Osteoblast (primary cell): ENCODE measurements at places on chromosomes 6 and 20.

DNA sequence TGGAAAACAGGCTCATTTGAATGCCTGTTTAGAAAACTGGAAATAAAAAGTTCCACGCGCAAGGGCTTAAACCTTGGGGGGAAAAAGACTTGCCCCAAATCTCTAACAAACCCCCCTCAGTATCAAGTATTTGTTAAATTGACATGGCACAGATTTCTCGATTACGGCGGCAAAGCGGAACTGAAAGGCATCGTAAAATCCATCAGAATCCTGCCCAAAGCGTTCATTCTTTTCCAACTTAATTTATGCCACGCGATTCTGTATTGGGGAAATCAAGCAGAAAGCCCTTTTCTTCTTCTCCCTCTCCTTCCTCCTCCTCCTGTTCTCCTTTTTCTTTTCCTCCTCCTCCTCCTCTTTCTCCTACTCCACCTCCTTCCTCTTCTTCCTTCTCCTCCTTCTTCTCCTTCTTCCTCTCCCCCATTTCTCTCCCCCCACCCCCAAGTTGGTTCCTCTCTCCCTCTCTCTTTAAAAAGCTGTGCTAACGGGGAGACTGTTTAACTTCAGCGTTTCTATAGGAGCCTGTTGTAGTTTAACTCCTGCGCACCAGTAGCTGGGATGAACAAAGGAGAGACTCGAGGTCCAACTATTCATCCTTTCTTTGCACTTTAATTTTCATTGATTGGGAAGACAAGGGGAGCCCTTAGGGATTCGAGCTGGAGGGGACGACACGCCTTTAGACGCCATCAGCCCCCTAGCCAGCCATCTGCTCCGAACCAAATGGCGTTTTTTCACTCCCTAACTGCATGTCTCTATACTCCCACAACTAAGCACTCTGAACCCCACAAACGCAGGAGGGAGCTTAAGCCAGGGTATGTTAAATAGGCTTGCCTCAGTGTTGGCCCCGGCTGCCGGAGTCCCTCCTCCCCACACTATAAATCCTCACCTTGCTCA, 2.7 kb upstream of the DLL1 start:
- peak; percentile 64 for DNase-seq

GRCh38 chr20:53903652-53903987, 166.8 kb downstream of the BCAS1 start:
- DNase-seq, result no peak

- DNase-seq, result no peak
Observed at GRCh38 chr20:63395723-63396122, 34.6 kb upstream of the CHRNA4 start.

DNA sequence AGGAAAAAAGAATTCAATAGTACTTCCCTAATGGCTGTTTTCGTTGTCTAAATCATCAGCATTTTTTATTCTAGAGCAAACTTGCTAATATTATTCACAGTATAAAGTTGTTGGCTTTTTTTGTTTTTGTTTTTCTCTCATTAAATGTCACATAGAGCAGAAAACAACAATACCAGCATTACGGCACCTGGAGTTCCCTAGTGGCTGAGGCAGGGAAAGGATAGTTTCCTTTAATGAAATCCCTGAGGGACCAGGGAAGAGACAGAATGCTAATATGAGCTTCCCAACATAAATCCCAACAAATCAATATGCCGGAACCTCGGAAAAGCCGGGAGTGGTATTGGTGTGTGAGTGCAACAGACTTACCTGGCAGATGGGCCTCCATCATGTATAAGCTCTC, 235.2 kb upstream of the ASCC3 start:
- DNase-seq, result no peak

DNA sequence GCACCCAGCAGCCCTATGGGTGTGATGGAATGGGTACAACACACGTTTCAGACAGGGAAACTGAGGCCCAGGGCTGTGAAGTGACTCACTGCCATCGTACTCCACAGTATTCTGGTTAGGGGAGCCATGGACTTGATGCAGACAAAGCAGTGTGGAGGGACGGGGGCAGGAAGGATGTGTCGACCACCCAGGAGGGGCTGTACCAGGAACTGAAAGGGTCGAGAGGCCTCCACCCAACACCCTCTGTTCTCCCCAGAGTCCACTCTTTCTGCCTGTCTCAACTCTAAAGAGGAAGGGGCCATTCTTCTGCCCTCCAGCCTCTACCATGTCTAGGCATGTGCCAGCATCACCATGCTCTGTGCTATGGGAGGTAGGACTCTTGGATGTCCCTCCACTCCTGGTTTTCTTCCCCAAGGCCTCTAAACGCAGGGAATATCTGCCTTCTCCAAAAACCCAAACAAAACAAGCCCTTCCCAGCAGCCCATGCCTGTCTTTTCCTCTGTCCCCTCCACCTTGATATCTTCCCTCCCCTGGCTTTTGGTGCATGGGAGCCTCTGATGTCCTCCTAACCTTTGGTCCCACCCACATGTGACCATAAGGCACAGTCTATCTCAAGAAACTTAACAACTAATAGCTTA, 7.4 kb downstream of the SLC22A1 start:
- no peak for DNase-seq

- no peak for DNase-seq
Observed at GRCh38 chr6:84615987-84616386, 148.4 kb downstream of the TBX18 start.

GRCh38 chr20:38377039-38377685, 30.9 kb downstream of the LBP start:
- no peak for DNase-seq

GRCh38 chr6:67908379-67908778, 726.7 kb upstream of the ADGRB3 start:
- no peak for DNase-seq

DNA sequence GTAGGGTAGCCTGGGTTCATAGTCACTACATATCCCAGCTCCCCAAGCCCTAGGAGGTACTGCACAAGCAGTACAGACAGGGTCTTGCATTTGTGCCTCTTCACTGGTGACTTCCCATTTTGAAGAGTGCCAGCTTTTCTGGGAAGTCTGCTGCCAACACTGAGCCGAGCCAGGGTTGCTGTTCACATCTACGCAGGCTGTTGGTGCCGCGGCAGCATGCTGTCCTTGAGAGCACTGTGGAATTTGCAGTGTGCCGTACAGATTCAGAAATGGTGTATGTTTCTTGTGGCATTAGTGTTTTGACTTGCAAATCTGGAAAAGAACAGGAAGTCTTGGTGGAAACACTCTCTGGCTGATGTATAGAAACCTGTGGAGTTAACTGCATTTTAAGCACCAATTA, 67.5 kb downstream of the JARID2 start:
- no peak for DNase-seq

- peak; percentile 11 for DNase-seq
Observed at GRCh38 chr6:110188791-110189190, 8.6 kb downstream of the CDC40 start.

DNA sequence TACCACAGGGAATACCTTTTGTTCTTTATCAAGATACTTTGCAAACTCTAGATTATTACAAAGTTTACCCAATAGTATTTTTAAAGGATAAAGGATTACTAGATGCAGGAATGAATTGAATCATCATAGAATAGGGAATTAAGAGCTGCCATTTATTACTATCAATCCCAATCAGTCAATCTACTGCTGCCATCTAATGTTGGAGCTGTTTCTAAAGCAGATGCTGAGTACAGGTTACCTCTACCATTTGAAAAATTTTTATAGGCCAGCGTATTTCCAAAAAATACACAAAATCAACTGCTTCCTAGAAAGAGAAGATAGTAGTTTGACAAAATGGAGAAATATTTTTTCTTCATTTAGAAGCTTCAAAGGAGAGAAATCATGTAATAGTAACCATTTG, 520.4 kb downstream of the ADGRB3 start:
- no peak for DNase-seq

- DNase-seq, result no peak
Observed at GRCh38 chr6:46773201-46773855, 19.9 kb upstream of the MEP1A start.

GRCh38 chr6:125157280-125157679, 3.7 kb downstream of the TPD52L1 start:
- no peak for DNase-seq

DNA sequence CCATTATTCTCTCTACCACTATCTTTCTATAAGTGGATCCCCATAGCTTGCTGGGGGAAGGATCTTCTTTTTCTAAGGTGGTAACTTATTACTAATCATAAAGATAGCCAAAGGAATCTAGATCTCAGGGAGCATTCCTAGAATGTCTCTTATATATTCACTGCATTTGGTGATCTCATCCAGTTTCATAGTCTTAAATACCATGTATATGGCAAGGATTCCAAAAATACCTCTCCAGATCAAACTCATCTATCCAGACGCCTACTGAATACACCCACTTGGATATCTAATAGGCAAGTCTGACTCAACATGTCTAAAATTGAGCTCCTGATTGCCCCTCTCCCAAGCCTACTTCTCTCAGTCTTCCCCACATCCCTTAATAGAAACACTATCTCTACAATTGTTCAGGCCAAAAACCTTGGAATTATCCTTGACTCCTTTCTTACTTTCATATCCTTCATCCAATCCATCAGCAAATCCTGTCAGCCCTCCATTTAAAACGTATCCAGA, 264.4 kb downstream of the HACE1 start:
- no peak for DNase-seq

- no peak for DNase-seq
Observed at GRCh38 chr20:51352791-51353190, 189.7 kb downstream of the NFATC2 start.

- no peak for DNase-seq
Observed at GRCh38 chr20:19260412-19261090, 48.1 kb downstream of the SLC24A3 start.

DNA sequence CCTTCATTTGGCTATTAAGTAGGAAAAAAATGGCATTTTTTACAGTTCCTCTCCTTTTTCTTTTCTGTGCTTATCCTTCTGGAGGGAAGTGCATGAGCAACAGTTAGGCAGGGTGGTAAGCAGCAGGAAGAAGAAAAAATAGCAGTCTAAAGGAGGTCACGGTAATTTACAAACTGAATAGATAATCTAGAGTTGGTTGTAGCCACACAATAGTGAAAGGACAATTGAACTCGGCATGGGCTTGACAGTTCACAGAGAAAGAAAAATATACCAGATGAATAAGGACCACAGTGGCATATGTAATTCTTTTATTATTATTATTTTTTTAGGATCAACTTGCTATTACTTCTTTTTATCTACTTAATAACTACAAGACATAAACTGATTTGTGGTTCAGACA, 358.6 kb downstream of the BTBD9 start:
- DNase-seq, result no peak

DNA sequence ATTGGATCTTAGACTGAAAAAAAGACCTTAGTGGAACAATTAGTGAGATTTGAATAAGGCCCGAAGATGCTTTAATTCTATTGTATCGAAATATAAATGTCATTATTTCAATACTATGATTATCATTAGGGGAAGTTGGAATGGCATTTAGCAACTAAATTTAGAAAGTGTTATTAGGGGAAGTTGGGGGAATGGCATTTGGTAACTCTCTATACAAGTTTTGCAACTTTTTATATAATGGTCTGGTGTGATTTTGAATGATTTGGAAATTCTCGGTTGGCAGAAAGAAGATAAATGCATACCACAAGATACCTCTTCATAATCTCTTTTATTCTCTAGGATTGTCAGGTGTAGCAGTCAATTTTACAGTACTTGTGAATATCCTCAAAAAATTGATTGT, 49.2 kb downstream of the RNF144B start:
- DNase-seq, result no peak

DNA sequence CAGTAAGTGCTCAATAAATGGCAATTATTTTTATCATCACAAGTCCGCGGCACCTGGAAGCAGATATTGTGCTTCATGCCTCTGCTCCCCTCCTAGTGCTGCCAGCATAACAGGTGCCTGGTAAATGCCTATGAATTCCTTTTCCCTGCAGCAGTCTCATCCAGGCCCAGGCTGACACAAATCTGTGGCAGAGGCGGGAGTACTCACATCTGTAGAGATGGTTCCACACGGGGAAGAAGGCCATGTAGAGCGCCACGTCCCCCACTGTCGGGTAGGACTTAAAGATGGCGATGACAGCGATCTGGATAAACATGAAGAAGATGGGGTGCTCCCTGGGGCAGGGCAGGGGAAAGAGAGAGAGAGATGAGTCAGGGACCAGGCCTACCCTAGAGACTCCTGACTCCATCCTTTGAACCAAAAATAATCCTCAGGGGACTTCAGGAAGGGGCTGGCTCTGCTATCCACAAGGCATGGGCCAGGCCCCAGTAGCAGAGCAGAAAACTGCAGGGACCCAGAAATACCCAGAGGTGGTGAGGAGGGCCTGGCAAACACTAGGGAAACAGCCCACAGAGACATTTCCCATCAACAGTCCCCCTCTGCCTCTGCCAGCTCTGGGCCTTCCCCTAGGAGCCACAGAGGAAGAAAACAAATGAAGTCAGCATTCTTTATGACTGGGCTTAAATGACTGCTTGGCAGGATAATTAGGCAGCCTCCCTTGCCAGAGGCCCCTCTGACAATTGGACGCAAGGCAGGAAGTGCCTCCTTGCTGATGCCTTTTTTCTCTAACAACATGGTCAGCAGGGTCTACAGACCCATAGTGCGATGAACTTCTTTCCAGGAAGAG, 23.0 kb downstream of the MAP1LC3A start:
- DNase-seq, result no peak

- DNase-seq, result no peak
Observed at GRCh38 chr6:100879317-100879716, 1.8 kb downstream of the ASCC3 start.

- DNase-seq, result no peak
Observed at GRCh38 chr6:117600008-117600743, 2.1 kb downstream of the GOPC start.

DNA sequence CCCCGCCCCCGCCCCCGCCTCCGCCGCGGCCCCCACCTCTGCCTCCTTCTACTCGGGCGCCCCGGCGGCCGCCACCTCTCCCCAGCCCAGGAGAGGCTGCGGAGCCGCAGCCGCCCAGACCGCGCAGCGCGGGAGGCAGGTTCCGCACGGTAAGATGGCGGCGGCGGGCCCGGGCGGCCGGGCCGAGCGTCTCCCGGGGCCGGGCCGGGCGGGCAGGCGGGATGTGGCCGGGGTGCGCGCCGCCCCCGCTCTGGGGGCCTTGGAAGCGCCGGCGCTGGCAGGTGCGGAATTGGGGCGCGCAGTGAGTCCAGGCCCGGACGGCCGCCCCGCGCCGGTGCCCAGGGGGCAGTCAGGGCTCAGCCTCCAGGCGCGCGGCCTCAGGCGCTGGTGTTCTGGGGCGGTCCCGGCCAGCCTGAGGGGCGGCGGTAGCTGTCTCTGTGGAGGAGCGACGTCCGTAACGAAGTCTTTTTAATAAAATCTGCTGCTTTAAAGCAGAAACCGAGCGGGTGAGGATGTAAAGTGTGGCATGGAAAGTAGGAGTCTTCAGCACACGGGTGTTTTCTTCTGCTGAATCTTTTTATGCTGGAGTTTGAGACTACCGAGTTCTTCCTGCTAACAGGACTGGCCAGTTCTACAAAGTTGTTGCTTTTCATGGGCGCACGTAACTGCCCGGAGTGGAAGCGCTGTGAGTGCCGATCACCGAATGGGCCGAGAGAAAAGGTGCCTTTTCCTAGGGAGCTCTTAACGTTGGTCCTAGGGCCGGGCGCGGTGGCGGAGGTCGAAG, at the start of gene GID8:
TSS of gene GID8 (plus strand) at position 43 of the 784 bp plus-strand sequence. CDS start 3,356 bp downstream, outside the sequence.
- DNase-seq, result peak; percentile 95

- DNase-seq, result peak; percentile 76
Observed at GRCh38 chr6:168301648-168302398, 17.8 kb downstream of the DACT2 start.
